ENCODE measurements at places on chromosomes 7 and 10. TPM values are rescaled to one million over a fixed set of nuclear protein-coding genes. Genes with fewer than 3 reads are reported as not detected.
A peak's percentile ranks its signal among the peaks of the same experiment; 100 is the strongest.

GRCh38 chr7:42854571-42855118, 57.2 kb downstream of the C7orf25 start:
- H3K4me3 ChIP-seq = no peak overlapping the region
- no peaks in the 10 kb centered on the region for H3K27me3 ChIP-seq
- DNase-seq = no peak
- H3K36me3 ChIP-seq = no peaks in the 10 kb centered on the region
- no peak overlapping the region for H3K27ac ChIP-seq

DNA sequence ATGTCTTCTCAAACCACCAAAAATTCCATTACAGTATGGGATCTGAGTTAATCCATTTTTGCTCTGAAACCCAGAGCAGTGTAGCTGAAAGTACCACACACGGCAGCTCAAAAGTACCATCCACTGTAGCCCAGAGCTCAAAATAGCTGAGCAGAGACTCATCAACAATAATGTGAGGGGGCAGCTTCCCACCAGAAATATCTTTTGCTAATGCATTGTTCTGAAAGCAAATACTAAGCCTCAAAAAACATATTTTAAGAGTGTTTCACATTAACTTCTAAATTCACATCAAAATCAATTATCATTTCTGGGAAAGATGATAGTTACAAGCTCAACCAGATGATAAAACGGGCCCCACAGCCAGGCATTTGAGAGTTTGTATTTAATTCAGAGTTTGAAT, 73.7 kb downstream of the ABLIM1 start:
- H3K36me3 ChIP-seq = no peaks in the 10 kb centered on the region
- H3K4me3 ChIP-seq = no peak overlapping the region
- H3K4me1 ChIP-seq = no peaks in the 10 kb centered on the region
- H3K27me3 ChIP-seq = no peaks in the 10 kb centered on the region

DNA sequence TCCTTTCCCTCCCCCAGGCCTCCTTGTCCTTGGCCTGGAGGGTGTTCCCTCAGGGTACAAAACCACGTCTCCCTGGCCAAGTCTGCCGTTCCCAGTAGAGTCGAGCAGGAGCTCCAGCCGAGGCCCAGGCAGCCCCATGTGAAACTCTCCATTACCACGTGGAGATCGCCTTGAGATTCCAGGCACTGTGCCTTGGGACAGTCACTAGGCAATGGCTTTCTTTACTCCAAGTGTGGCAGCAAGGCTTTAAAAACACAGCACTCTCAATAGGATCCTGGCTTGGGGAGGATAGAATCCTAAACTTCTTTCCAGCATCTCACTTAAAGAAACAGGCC, 57.5 kb downstream of the PLXNA4 start:
- no peaks in the 10 kb centered on the region for H3K4me1 ChIP-seq
- no peak overlapping the region for H3K27ac ChIP-seq
- H3K27me3 ChIP-seq = no peaks in the 10 kb centered on the region
- H3K4me3 ChIP-seq = no peak overlapping the region

GRCh38 chr10:44659320-44659719, 251.8 kb upstream of the TMEM72 start:
- no peak for DNase-seq
- H3K27ac ChIP-seq = no peak overlapping the region
- no peaks in the 10 kb centered on the region for H3K36me3 ChIP-seq

GRCh38 chr7:116708248-116708647, 36.3 kb downstream of the MET start:
- peaks cover 5% of the 10 kb centered on the region for H3K4me1 ChIP-seq
- DNase-seq = no peak

The RINT1 gene
- 12.9 TPM for total RNA-seq

The PDLIM1 gene
- 139 TPM for total RNA-seq

The SPDYE2 gene
- not detected for total RNA-seq

GRCh38 chr10:91251430-91252056, 31.1 kb downstream of the PCGF5 start:
- H3K4me1 ChIP-seq = no peaks in the 10 kb centered on the region
- H3K27me3 ChIP-seq = no peaks in the 10 kb centered on the region
- no peak overlapping the region for H3K27ac ChIP-seq
- no peak overlapping the region for H3K4me3 ChIP-seq

- no peak for DNase-seq
- H3K36me3 ChIP-seq = no peaks in the 10 kb centered on the region
- H3K4me1 ChIP-seq = no peaks in the 10 kb centered on the region
- no peak overlapping the region for H3K4me3 ChIP-seq
- H3K27me3 ChIP-seq = no peaks in the 10 kb centered on the region
- H3K27ac ChIP-seq = no peak overlapping the region
Observed at GRCh38 chr7:19336836-19337383, 191.7 kb upstream of the FERD3L start.

The TBXAS1 gene
- total RNA-seq = 19.0 TPM

DNA sequence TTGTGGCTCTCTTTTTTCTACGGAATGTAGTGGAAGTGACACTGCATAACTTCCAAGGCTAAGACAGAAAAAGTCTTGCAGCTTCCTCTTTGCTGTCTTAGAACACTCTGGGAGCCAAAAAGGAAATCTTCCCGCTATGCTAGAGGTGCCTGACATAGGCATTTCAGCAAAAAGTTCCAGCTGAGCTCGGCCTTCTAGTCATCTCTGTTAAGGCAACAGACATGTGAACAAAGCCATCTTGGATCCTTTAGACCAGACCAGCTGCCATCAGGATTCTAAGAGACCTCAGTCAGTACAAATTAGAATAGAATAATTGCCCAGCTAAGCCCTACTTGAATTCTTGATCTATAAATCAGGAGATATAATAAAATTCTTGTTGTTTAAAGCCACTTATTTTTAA, 16.3 kb upstream of the COL1A2 start:
- H3K4me3 ChIP-seq = no peak overlapping the region
- no peaks in the 10 kb centered on the region for H3K27me3 ChIP-seq
- H3K36me3 ChIP-seq = no peaks in the 10 kb centered on the region
- DNase-seq = no peak
- no peak overlapping the region for H3K27ac ChIP-seq

DNA sequence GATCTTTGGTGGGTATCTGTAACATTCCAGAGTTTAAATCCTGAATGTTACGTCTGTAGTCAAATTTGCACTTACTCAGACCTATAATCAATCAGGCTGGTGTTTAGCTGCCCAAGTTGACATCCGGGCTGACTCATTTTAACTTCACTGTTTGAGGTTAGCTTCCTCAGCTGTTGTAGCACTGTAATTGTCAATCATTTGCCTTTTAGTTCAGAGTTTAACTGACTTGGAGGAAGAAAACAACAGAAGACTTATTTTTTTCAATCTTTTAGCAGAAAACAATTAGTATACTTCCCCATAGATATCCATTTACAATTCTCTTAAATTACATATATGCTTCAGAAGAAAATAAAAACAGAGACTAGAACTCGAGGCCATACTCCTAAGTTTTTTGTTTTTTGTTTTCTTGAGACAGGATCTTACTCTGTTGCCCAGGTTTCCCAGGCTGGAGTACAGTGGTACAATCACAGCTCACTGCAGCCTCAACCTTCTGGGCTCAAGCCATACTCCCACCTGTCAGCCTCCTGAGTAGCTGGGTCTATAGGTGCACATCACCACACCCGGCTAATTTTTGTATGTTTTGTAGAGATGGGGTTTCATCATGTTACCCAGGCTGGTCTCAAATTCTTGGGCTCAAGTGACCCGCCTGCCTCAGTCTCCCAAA, 38.5 kb upstream of the LRRC17 start:
- DNase-seq = no peak
- H3K27me3 ChIP-seq = no peaks in the 10 kb centered on the region
- no peaks in the 10 kb centered on the region for H3K4me1 ChIP-seq
- no peak overlapping the region for H3K4me3 ChIP-seq
- no peak overlapping the region for H3K27ac ChIP-seq

The AKR1C8 gene
- not detected for total RNA-seq

DNA sequence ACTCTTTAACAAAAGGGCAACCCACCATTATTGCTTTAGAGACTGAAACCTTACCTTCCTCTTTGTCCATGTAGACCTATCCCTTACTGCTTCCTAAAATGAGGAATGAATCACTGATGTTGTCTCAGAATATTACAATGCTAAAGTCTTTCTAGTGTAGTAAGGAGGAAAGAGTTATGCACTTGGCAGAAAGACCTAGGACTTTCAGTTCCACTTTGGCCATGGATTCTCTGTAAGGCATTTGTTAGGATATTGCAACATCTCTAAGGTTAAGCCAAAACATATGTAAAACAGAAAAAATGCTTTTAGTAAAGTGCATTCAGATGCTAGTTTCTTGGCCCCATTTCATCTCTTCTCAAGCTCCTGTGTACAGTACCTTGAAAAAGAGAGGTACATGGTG, 230.9 kb downstream of the PARD3 start:
- H3K4me3 ChIP-seq = no peak overlapping the region
- no peaks in the 10 kb centered on the region for H3K27me3 ChIP-seq
- no peak for DNase-seq
- peaks cover 6% of the 10 kb centered on the region for H3K4me1 ChIP-seq
- no peak overlapping the region for H3K27ac ChIP-seq

DNA sequence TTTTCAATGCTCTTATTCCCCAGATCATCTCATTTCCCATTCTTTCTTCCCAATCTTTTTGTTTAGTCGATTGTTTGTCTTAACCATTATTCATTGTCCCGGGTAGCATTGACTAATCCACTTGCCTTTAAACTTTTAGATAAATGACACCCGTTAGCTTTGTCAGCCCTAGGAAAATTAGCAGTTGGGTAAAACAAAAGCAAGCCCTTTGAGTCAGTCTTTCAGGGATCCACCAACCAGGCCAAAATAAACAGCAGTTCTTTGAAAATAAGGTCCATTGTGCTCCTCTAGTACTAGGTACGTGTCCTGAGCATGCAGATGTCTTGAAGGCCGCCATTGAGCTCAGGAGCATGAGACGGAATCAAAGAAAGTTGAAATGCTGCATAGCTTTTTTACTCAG, 369.7 kb upstream of the MYO3A start:
- no peak overlapping the region for H3K4me3 ChIP-seq
- H3K27ac ChIP-seq = no peak overlapping the region
- H3K36me3 ChIP-seq = no peaks in the 10 kb centered on the region
- H3K27me3 ChIP-seq = no peaks in the 10 kb centered on the region
- no peaks in the 10 kb centered on the region for H3K4me1 ChIP-seq
- DNase-seq = no peak

The SPDYE16 gene
- 0.98 TPM for total RNA-seq

The ITGA8 gene
- total RNA-seq = 3.1 TPM

The CLDN4 gene
- 0.42 TPM for total RNA-seq

DNA sequence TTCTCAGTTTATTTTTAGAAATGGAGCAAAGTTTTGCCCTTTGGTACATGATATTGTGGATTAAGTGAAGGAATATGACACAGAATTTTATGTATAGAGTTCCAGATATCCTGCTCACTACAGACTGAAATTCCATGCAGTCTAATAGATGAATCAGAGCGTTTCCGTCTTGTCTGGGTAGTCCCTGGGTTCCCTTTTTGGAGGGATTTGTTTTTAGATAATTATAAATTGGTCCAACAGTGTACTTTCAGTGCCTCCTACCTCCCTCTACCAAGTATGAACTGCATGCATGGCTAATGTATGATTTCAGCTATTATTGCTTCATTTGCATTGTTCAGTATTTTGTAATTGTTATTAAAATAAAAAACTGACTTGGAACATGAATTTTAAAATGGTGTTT, 74.4 kb downstream of the SEPTIN7 start:
- H3K27ac ChIP-seq = no peak overlapping the region
- H3K4me3 ChIP-seq = no peak overlapping the region
- H3K27me3 ChIP-seq = no peaks in the 10 kb centered on the region
- no peaks in the 10 kb centered on the region for H3K36me3 ChIP-seq

DNA sequence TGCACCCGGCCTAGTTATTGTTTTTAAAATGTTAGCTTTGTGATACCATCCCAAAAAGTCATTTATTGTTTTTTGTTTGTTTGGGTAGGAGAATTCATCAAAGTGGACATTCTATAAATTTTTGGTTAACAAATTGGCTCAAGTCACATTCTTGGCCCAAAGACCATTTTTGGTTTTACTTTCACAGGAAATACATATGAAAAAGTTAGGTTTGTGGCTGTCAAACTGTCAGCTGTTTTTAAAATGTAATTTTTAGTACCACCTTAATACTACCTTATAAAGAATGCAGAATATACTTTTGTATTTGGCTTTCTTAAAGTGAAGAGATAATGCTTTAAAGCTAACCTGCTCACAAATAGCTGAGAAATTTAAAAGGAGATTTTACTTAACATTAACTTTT, 25.1 kb downstream of the TMEM168 start:
- no peaks in the 10 kb centered on the region for H3K4me1 ChIP-seq
- H3K36me3 ChIP-seq = peaks cover 13% of the 10 kb centered on the region
- no peak overlapping the region for H3K4me3 ChIP-seq
- DNase-seq = no peak

DNA sequence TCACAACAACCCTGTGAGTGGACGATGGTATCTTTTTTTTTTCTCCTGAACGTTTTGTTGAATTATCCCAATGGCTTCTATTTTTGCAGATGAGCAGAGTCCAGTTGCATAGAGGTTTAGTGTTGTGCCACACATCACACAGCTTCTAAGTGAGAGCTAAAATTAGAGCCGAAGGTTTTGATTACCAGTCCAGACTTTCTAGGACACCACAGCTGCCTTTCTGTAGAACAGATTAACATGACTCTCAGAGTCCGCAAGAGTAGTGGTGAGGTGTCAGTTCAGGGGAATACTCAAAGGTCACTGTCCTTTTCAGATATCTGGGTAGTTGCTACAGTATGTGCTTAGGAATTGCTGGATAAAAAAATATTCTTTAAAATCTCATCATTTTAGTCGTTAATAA, 13.8 kb downstream of the SGPL1 start:
- no peak overlapping the region for H3K4me3 ChIP-seq
- peaks cover 45% of the 10 kb centered on the region for H3K4me1 ChIP-seq
- H3K27me3 ChIP-seq = no peaks in the 10 kb centered on the region
- H3K36me3 ChIP-seq = no peaks in the 10 kb centered on the region
- no peak for DNase-seq

DNA sequence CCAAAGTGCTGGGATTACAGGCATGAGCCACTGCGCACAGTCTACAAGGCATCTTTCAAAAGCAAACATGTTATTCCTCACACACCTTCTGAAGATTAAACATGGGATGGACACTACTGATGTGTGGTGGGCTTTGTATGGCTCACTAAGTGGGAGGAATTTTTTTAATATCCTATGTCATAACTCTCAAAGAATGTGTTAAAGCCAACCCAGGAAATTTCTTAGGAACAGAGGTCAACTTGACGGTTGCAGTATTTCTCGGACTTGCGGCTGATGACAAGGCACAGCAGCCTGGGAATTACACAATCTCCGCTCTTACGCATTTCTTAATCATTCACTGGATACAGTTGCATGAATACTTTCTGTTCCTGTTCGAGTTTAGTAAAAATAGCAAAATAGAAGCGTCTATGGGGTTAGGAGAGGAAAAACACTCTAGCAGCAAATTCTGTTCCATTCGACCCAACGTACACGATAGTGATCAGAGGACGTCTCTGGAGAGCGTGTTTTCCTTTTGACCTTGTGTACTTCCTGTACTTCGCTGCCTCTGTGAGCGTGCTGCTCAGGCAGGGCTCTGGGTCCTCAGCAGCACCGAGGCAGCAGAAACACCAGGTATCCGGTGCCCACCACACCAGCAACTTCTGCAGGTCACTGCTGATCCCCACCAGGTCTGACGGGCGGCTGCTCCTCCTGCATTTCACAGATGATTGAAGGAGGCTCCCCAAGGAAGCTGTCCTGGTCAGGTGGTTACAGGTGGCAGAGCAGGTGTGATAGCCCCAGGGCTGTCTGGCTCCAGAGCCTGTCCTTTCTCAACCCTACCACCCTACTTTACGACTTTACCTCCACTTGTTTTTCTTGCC, 26.4 kb upstream of the SRGN start:
- no peaks in the 10 kb centered on the region for H3K36me3 ChIP-seq
- peaks cover 39% of the 10 kb centered on the region for H3K4me1 ChIP-seq
- H3K4me3 ChIP-seq = peak overlapping the region; percentile 36
- H3K27ac ChIP-seq = peak overlapping the region; percentile 81
- no peaks in the 10 kb centered on the region for H3K27me3 ChIP-seq
- DNase-seq = peak; percentile 39

The ANKRD30A gene
- not detected for total RNA-seq
